ENCODE measurements at places on chromosomes 13 and 19.

GRCh38 chr13:94674609-94675348 is 37.6 kb downstream of the SOX21 start:
- DNase-seq, result peak; percentile 50

GRCh38 chr19:33430674-33431277 is 57.3 kb downstream of the CEBPG start:
- peak; percentile 47 for DNase-seq

DNA sequence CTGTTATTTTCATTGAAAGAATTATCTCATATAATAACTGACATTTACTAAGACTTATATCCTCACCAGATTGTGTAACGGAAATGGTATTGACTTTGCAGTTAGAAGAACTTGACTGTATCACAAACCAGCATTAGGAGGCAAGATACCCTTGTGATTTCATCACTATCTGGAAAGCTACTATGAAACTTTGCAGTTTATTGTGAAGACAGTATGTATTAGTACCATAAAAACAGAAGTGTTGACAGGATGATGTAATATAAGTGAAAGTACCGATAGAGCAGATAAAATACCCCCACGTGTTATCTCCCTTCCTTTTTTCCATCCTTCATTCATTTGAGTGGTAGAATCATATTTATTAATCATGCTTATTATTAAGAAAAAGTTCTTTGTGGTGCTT is 365.7 kb upstream of the KLHL1 start:
- DNase-seq, result no peak

- DNase-seq, result peak; percentile 68
Observed at GRCh38 chr13:95301183-95301967, at the start of gene ABCC4. Gene ABCC4, minus strand, starts transcription at chr13:95301451. Its CDS starts 137 bp downstream, at chr13:95301314.

- no peak for DNase-seq
Observed at GRCh38 chr19:42542791-42543190, 14.5 kb upstream of the CEACAM1 start.

DNA sequence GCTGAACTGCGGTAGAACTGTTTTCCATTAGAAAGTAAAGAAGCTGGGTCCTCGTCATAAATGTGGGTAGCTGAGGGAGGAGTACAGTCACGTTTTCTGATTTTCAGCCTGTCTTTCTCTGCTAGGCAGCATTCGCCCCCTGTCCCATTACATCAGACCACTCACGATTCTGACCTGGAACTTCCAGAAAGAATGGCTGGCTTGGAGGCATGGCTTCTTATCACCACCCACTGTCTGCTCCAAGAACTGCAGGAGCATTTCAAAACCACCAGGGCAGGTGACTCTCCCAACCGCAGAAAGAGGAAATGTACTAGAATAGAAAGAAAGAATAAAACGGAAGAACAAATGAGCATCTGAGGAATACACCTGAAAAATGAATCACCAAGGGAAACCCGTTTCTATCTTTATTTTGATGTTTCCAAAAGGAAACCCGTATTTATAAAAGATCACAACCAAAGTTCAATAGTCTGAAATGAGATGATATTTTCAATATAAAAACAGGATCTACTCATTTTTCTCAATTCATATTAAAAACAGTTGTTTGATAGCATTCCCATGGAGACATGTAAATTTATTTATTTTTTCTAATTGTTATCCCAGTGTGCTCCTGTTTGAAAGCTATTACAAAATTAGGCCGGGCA is 22.1 kb upstream of the POMP start:
- peak; percentile 75 for DNase-seq

- no peak for DNase-seq
Observed at GRCh38 chr19:39555883-39556282, 15.9 kb upstream of the EID2 start.

GRCh38 chr13:112358156-112358555 is 18.0 kb upstream of the SPACA7 start:
- no peak for DNase-seq

GRCh38 chr13:41455725-41456419 is 1.5 kb upstream of the RGCC start:
- no peak for DNase-seq

DNA sequence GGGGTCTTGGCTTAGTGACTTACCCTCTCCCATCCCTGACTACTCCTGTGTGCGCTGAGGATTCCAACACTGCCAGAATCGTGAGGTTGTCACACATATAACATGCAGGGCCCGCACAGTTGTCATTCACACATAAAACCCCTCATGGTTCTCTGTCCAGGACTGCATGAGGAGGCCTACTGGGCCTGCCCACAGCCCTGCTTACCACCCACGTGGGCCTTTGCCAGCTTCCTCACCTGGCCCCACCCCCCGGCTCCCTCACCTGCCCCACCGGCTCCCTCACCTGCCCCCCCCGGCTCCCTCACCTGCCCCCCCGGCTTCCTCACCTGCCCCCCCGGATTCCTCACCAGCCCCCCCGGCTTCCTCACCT is 197.2 kb downstream of the TEX29 start:
- DNase-seq, result no peak

- DNase-seq, result no peak
Observed at GRCh38 chr19:39949026-39949747, 14.8 kb upstream of the FCGBP start.

GRCh38 chr13:98514288-98514687 is 62.6 kb downstream of the STK24 start:
- DNase-seq, result no peak

DNA sequence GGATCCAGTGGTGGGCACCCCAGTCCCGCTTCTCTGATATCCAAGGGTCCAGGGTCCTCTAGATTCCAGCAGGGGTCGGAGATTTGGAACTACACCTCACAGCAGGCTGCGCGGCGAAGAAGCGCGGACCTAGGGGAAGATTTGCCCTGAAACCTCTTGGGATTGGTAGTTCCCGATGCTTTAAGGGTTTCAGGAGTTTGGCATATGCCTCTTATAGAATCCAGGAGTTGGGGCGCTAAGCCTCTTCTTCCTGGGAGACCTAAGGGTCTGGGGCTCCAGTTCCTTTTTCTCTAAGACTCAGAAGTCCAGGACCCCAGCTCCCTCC is 349 bp downstream of the BCL2L12 start:
- DNase-seq, result no peak

GRCh38 chr13:25118378-25118905 is 22.5 kb downstream of the PABPC3 start:
- DNase-seq, result no peak

DNA sequence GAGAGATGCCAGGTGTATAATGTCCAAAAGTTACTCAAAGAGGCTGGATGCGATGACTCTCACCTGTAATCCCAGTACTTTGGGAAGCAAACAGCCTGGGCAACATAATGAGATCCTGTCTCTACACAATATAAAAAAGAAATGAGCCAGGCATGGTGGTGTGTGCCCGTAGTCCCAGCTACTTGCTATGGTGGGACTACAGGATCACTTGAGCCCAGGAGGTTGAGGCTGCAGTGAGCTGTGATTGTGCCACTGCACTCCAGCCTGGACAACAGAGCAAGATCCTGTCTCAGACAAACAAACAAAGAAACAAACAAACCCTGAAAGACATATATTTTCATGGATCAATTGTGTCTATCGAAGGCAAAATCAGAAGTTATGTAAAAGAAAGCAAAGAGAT is 54.3 kb upstream of the CYP2B6 start:
- DNase-seq, result no peak

DNA sequence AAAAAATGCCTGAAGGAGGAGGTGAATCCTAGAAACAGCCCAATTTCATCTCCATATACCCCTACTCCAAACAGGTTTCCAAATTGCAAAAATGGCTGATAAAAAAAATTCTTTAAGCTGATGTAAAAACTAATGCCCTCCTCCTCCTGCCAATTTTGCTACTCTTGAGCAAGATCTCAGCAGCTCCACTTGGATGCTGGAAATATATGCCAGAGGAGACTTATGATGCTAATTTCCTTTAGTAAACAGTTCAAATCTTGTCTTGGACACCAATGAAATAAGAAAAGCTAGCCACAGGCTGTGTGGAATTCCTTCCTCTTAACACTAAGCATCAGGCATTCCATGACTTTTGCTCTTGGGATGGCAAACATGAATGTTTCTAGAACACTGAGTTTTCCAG is 67.5 kb downstream of the INSR start:
- DNase-seq, result no peak

DNA sequence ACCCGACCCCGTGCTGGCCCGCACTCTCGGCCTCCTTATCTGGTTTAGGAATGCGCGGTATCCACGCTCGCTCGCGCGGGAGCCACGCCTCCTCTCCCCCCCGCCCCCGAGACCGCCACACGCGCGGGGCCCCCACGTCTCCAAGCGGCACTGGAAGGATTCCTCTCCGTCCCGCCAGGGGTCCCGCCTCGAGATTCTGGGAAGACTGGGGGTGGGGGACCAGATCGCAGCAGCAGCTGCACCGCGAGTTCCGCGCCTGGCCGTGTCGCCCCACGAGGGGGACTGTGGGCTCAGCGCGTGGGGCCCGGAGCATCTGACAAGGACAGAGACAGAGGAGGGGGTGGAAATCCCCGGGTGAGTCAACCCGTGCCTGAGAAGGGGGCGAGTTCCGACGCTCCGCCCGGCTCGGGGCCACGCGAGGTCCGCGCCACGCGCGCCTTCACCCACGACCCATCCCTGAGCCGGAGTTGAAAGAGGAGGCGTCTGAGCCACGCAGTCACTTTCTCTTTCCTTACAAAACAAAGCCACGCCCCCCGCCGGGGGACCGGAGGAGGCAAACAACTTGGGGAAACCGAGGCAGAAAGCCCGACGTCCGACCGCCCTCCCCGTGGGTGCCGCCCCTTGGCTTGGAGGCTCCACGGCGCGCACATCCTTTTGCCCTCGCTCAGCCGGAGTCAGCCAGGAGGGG is 814 bp downstream of the S1PR2 start:
- DNase-seq, result peak; percentile 66

DNA sequence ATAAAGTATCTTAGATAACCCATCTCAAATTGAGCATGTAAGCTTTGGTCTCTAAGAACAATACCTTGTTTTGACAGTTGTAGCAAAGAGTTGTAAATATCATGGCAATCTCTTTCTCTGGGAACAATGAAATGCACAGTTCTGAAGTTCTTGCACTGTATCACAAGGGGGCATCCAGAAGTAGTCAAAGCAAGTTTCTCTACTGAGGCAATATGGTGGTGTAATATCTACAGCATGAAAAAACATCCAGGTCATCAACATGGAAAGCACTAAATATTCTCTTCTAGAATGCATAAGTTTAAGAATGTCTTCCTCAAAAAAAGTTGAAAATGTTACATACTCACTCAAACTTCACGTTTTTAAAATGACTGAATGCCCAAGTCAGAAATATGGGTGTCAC is 19.6 kb downstream of the MTMR6 start:
- peak; percentile 4 for DNase-seq

DNA sequence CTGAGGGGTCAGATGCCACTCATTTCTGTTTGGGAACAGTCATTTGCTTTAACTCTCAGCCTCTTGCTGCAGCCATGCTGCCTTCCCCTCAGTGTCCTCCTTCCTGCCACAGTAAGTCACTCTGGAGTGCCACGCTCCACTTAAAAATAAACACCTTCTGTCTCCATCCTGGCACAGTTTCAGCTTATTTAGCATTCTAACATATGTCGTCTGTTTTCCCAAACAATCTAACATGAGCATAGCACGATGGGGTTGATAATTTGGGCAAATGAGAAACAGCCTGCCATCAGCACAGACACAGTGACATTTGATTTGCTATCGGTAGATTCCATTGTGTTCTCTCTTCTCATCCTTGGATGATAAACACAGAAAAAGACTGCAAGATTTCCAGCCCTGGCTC is 768.6 kb downstream of the UQCRFS1 start:
- no peak for DNase-seq

GRCh38 chr13:66576381-66576780 is 653.8 kb downstream of the PCDH9 start:
- DNase-seq, result no peak

DNA sequence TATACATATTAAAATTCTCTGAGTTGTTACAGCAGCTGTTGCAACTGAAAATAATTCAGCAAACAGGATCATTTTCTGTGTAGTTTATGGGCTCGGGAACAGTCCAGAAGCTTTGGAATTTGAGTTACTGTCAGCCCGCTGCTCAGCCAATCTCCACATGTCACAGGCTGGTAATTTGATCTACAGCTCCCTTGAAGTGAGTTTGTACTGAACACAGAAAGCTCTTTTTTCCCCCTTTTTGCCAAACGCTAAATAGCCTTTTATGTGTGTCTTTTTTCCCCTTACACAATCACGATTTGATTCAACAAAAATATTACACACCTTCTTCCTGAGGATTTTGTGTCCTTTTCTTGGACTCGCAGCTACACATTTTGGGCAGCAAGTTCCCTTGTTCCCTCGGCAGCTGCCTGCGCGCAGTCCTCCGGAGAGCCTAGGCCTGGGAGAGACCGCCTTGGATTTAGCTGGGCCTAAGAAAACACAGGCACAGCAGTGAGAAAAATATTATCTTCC is 371.4 kb downstream of the KCNRG start:
- peak; percentile 85 for DNase-seq

DNA sequence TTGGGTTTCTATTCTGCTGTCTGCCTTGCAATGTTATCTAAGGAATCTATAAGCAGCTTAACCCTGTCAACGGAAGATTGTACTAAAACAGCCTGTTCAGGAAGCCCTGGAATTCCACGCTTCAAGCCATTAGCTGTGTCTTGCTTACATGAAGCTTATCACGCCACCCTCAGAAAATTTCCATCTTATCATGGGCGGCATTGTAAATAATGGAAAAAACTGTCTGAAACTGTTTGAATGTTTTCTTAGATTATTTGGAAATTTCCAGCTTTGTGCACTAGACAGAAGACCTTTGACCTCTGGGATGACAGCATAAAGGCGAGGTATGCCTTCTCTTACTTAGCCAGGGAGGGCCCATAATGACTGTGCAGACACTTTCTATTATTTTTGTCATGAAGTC is 319.7 kb downstream of the KCNRG start:
- DNase-seq, result no peak

DNA sequence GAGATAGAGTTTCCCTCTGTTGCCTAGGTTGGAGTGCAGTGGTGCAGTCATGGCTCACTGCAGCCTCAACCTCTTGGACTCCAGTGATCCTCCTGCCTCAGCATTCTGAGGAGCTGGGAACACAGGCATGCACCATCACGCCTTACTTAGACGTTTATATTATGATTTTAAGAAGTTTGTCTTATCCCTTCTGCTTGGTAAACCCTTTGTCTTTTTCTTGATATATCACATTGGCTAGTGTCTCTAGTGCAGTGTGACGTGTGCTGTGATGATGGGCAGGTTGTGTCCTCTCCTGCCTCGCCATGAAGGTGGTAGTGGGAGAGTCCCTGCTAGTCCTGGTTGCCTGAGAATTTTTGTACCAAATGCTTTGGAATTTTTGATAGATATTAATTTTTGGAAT is 93.9 kb downstream of the KDM4B start:
- DNase-seq, result no peak

DNA sequence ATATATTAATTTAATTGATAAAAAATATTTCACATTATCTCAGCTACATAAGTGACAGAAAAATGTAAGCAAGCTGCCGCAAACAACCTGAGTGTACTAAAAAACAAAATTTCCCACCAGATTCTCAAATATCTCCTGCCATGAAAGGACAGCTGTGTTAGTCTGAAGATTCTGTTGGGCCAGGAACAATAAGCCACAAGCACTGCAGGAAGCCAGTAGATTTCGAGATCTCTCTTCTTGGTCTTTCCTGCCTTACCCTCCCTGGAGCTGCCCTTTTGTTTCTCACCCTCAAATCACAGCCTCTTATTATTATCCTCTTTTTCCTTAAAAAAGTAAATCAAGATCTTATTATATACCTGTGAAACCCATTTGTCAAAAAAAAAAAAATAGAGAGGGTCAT is 165.6 kb downstream of the EFNB2 start:
- DNase-seq, result no peak

All from fibroblast of lung (primary cell).